ENCODE measurements at places on chromosomes 3 and 15.

DNA sequence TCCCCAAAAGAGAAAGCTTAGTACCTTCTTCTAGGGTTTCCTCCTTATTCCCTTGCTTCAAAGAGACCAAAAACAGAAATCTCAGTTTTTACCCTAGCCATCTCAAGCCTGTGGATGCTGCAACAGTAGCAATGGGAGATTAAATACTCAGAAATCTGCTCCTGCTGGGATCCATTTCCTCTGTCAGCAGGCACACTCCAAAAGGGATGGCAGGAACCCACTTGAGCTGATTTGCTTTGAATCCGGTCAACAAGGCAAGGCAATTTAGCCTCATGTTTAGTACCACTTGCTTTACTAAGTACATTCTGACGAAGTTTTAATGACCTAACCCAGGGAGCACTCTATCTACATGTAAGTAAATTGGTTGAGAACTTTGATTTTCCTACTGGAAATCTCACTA is 590.0 kb upstream of the ADAMTS9 start:
- DNase-seq, result no peak

- no peak for DNase-seq
These were observed 5.2 kb downstream of the KBTBD13 start for GRCh38 chr15:65081758-65082157.

DNA sequence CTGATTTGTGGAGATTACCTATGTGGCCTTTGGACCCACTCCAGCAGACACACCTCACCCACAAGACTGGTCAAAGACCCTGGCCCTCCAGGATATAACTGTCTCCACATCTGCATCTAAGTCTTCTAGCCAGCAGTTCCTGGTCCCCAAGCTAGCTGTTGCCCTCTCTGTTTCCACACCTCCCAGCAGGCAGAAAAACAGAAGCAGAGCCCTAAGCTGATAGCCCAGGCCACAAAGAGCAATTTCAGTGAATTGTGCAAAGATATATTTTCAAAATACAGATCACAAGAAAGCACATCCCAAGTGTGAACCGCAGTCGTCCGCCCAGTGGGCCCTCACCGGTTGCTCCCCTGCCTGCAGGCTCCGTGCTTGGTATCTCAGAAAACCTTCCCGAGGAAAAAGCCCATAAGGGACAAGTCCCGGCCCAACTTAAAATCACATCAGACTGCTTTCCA is 2.6 kb downstream of the TNIK start:
- DNase-seq, result no peak

- DNase-seq, result no peak
These were observed 15.7 kb downstream of the PDIA5 start for GRCh38 chr3:123082370-123083065.

DNA sequence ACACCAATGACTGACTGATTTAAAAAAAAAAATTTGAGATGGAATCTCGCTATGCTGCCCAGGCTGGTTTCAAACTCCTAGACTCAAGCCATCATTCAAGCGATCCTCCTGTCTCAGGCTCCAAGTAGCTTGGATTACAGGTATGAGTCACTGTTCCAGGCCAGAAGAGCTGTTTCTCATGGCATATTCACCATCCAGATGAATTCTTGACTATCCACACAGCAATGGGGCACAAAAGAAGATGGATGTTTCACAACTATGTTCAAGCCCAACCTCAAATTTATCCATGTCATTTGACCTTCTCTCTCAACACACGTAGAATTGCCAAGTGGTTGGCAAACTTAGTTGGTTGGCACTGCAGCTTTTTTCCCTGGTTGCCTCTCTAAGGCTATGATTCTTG is 40.6 kb downstream of the PRICKLE2 start:
- no peak for DNase-seq

DNA sequence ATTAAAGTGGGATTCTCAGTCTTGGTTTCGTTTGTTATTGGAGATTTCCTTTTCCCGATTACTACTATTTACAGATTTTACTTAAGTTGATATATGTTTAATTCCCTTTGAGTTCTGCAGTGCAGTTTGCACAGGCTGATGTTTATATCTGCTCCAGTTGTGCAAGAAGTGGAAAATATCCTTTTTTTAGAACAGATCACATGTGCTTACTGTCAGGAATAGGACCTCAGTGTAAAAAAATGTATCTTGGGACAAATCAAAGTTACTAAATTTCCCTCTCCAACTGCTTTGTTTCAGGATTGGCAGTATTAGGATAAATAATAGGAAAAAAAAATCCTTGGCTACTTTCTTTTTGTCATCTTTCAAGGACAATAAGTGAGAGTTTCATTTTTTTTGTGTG is 6.9 kb downstream of the MITF start:
- no peak for DNase-seq

GRCh38 chr3:125289429-125289981 is 77.0 kb upstream of the SLC12A8 start:
- no peak for DNase-seq

DNA sequence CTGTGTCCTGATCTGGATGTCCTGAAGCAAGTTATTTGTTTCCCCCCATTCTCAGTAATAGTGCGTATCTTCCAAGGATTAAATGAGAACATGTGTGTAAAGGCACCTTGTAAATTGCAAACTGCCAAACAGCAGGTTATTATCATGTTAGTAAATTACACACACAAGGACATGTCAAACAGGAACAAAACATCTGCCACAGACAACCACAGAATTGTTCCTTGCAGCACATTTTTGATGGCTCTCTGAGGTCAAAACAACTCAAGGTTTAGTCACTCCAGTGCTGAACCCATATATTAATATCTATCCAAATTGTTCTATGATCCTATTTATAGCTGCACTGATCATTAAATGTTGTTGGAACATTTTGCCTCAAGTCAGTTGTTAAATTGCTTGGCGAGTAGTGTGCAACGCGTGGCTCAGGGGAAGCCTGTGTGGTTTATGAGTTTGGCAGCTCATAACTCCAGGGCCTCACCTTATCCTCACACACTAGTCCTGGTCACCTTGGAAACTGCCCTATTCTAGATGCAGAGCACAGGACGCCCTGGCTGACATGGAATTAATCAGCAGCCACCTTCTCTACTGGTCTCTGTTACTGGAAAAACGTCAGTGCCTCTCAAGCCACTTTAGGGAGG is 46.3 kb upstream of the CDV3 start:
- DNase-seq, result no peak

DNA sequence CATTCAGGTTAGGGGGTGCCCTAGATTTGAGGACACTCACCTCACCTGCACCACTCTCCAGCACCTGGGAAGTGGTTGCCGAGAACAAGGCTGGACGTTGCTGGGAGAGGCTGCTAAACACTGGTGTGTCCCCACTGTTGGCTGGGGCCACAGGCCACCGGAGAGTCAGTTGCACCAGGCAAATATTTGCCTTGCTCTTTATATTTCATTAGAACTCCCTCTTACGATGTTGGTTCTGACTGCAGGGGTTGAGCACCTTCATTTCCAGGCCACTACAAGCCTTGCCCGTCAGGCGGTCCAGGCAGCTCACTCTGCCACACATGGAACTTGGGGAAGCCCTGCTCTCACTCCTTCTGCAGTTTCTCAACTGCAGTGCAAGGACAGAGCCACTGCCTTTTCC is 30.7 kb downstream of the HCN4 start:
- no peak for DNase-seq

DNA sequence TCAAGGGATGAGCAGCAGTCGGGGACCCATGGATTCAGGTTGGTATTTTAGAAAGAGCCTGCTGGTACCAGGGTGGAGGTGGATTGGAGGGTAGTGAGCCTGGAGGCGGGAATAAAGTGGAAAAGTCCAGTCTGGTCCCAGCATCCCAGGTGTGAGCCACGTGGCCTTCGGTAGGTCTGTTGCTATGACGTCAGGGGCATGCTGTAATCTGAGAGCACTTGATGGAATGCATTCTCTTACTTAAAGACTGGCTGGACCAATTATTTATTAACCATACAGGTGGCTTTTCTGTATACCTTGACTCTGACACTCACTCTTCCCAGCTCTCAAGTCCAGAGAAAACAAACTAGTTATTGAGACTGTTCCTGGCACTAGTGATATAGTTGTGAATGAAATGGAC is 389.9 kb upstream of the RGMA start:
- DNase-seq, result no peak

DNA sequence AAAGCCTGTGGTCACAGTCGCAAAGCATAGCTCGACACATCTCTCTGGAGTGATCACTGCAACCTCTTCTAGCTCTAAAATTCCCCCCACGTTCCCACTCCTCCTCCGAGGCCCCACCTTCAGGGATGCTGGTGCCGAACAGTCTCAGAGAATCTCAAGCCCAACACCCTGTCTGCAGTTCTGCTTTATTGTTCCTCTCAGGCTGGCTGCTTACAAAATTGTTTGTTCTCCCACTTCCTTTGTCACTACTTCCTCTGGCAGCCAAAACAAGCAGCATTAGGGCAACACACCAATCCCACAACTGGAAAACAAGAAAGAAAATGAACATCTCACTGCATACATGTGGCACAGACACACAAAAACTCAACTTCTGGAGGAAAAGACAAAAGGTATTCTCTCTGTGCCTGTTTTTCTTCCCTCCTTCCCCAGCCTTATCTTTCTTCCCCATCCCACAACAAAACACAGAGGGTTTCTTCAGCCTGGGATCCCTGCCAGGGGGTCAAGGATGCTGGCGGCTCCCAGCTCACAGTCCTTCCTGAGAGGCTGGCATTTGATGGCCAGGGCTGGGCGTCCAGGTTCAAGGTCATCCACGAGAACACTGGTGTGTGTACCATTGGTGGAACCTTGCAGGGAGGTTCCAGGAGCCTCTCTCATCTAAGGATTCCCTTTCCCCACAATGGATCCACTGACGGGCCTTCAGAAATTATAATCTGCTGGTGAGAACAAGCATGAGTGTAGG is 108.4 kb downstream of the TMCO5A start:
- no peak for DNase-seq

GRCh38 chr15:80844011-80844732 is 65.0 kb downstream of the CEMIP start:
- no peak for DNase-seq

DNA sequence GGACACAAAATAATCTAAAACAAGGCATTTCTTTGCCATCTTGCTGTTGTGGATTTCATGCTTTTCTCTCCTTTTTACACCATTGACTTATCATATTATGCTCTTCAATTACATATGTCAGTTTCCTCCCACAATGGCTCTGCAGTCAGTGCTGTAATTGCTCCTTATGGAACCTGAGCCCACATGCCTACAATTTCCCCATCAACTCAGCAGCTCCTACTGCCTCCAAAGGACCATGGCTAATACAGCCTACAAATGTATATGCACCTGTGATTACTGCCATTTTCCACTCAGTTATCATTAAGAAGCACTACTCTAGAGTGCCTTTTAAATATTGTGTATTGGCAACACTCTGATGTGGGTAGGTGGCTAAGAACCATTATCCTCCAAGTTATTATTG is 30.8 kb downstream of the RTP4 start:
- no peak for DNase-seq

DNA sequence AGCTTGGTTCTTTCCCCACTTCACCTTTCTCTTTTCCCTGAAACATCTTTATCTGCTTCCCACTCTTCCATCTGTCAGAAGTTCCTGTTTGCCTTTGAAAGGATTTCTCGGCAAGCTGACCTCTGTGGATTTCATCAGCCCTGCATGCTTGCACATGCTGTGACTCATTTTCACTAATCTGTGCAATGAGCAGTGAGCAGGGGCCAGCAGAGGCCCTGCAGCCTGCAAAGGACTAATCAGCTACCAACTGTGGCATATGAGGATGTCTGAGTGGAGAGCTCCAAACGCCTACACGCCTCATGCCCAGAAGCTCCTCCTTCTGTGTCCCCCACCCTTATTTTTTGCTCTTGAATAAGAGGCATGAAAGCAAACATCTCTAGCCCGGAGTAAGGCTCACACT is 333.0 kb upstream of the SEMA6D start:
- no peak for DNase-seq

- no peak for DNase-seq
These were observed 5.3 kb upstream of the BCL6 start for GRCh38 chr3:187750513-187751123.

- no peak for DNase-seq
These were observed 40.2 kb downstream of the GPR156 start for GRCh38 chr3:120244834-120245225.

DNA sequence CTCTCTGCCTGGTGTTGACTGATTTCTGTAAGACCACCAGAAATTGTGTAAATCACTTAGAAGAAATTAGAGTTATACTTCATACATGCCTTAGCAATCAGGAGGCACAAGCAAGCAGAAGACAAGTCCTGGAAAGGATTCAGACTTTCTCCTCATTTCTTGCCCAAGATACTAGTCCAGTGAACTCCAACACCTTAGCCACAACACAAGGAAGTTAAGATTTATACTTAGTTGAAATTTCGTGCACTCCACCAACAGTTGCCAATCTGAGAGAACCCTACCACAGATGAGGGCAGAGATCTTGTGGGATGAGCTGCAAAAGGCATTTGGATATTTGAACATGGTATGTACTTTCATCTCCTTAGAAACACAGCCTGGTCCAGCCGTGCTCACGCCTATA is 2.3 kb downstream of the P3H2 start:
- no peak for DNase-seq

DNA sequence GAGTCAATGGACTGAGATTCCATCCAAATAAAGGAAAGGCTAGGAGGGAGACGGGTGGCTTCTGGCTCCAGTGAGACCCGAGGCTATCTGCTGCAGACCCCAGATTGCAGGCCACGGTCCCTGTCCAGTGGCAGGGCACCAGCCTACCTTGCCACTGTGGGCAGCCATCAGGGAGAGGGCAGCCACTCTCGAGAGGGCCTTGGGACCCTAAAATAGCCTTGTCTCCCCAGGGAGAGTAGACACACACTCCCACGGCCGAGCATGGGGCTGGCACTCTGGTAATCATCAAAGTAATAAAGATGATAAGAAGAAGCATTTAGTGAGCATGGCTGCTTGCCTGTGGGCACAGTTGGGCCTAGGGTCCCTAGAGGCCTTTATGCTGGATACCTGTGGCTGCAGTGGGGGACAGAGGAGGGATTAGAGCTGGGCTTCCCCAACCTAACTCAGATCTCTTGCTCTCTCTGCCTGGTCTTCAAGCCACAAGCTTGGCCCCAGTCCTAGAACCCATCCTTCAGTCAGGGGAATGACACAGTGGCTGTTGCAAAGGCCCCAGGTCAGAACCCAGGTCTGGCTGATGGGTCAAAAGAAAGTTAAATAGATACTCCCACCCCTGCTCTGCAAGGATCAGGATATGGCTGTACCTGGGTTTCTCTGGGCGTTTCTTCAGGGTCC is 9.2 kb upstream of the VIPR1 start:
- no peak for DNase-seq

DNA sequence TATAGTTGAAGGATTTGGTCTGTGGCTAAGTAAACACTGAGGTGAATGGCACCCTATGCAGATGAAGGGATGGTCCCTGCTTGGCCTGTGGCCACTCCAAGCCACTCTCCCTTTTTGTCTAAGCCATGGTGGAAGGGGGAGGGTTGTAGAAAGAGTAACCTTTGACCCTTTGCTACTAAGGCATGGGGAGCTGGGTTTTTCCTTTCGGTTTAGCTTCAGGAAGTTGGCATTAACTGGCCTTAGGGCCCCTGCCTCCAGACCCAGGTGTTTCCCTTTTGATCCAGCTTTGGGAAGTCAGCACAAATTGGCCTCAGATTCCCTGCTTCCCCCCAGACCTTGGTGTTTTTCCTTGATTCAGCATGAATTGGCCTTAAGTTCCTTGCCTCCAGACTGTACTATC is 49.5 kb downstream of the EFCAB12 start:
- DNase-seq, result no peak

GRCh38 chr3:184022323-184022722 is 4.6 kb upstream of the ABCC5 start:
- DNase-seq, result no peak

All from stimulated activated CD8-positive, alpha-beta memory T cell treated with anti-CD3 and anti-CD28 coated beads, Interleukin-4, amount 100 ng/mL, for 4 hours (primary cell).